Activated T-helper 2 cell treated with anti-CD3 and anti-CD28 coated beads, Interferon-gamma antibody, Interleukin-2, Interleukin-4, amounts not matched to agents 10 μg/mL and 5 μg/mL and 100 μg/mL, durations not matched to agents 14 hours and 24 hours and 36 hours (primary cell): ENCODE measurements at places on chromosomes 3 and 15.

DNA sequence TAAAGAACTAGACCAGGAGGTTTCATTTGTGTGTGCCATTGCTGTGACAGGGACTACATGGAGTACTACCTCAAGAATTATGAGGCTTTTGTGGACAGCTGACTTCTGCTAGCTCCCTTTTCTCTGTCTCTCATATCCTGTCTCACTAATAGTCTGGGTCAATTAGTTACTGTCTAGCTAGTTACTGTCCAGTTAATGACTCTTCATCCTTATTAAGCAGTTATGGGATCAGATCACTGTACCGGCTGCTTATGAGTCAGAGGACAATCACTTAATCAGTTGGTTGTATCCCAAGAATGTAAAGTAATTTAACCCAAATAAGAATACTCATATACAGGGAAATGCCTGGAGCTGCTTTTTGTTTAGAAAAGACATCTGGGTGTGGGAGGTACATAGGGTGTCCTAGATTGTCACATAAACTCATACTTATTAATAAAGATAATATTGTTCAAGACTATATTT lies 158.0 kb downstream of the CDIN1 start:
- DNase-seq, result no peak

DNA sequence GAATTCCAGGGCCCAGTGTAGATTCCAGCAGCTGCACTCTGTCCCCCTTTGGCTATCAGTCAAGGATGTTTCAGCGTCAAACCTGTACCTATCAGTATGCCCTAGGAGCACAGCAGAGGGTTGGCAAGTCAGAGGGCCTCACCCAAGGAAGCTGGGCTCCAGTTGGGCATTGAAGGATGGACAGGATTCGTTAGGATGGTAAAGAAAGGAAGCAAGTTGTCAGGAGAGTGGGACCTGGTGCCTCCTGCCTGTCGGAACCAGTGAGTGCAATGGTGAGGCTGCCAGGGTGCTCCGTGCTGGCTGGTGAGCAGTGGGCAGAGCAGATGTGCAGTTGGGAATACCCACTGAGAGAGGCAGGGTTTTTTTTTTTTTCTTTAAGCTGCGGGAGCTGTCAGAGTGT lies 157.2 kb downstream of the CHDH start:
- DNase-seq, result no peak

DNA sequence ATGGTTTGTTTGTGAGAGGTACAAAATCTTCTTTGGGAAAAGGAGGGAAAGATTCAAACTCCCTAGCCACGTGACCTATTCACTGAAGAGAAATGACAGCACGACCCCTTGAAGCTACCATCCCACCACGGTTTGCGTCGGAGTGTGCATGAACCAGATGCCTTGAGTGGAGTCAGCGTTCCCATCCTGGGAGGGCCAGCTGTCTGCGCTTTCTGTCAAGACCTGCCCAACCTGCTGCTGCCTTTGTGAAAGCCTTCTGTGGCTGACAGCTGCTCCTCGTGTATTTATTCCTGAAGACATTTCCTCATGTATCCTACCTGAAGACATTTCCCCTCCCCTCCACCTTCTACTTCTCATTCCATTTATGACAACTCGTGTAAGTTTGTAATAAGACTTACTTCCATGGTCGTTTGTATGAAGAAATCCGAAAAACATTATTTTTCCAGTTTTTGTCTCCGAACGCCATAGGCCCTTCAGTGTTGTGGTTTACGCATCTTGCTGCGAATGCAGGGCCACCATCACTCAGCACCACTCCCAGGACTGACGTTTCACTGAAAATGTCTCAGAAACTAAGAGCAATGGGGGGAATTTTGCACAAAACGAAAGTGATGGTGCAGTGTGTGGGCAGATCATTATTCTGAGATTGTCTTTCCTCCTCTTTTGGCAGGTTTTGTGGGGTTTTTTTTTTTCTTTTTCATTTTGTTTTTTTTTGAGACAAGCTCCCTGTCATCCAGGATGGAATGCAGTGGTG lies 18.9 kb downstream of the EBLN2 start:
- DNase-seq, result no peak

- DNase-seq, result no peak
Measured at GRCh38 chr15:63212050-63213004, 22.9 kb downstream of the RAB8B start.

- DNase-seq, result no peak
Measured at GRCh38 chr15:89490081-89490813, 6.1 kb downstream of the RHCG start.

- no peak for DNase-seq
Measured at GRCh38 chr3:126009181-126009580, 40.2 kb downstream of the ROPN1B start.

DNA sequence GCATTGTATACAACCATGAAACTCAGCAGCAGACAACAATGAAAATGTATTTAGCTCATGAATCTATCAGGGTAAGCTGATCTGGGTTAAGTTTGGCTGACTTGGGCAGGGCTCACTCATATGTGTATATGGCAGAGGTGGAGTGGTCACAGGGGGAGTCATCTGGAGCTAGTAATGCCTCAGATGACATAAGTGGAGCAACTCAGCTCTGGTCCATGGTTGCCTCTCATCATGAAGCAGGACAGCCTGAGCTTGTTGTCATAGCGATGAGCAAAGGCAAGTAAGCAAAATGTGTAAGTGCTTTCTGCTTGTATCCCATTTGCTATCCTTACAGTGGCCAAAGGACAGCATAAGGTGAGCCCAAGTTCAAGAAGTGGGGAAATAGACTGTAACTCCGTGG lies 64.5 kb downstream of the ALCAM start:
- DNase-seq, result no peak

GRCh38 chr15:89647191-89647851 lies 7.9 kb downstream of the KIF7 start:
- DNase-seq, result peak; percentile 51

- DNase-seq, result peak; percentile 28
Measured at GRCh38 chr15:98177966-98178592, 217.6 kb downstream of the ARRDC4 start.

- no peak for DNase-seq
Measured at GRCh38 chr15:39078026-39078425, 502.9 kb upstream of the THBS1 start.

- peak; percentile 18 for DNase-seq
Measured at GRCh38 chr15:48285329-48286214, 45.7 kb upstream of the DUT start.

DNA sequence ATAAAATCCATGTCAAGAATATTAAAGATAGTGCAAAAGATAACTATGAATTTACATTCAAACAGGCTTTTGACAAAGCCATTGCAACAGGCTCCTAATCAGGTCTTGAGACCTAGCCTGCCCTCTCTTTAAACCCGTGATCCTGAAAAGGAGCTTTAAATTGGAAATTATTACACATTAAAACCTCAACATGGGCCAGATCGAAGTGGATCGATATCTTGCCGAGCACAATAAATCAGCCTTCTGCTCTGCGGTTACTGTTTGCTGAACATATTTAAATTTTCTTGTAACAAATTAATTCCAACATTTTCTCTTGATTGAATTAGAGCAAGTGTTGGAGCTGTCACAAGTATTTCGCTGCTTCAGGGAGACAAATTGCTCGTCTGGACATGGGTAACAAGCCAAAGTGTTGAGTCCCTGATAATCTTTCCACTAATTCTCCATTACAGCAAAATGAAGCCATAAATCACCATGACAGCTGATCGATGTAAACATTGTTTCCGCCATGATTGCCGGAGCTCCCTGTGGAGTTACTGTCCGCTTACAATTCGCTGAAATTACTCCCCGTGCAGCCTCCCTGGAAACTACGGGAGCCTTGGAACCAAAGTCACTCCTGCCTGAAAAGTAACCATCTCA lies 47.6 kb downstream of the SHOX2 start:
- no peak for DNase-seq

DNA sequence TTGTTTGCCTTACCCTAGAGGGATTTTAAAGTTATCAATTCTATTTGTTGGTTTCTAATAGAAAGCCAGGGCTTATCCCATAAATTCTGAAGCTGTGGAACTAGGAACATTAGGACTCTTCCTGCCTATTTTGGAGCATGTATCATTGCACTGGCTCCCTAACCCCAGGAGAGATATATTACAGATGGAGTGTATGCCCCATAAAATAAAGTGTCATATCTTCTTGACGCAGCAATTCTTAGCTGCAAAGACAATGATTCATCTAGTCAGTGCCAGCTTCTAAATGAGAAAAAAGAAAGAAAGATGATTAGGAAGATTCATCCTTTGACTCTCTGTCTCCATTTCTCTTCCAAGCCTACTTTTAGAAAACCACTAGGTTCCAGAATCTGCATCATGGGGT lies 74.8 kb upstream of the MAGI1 start:
- no peak for DNase-seq

GRCh38 chr3:66554178-66554577 lies 53.4 kb upstream of the LRIG1 start:
- DNase-seq, result no peak

DNA sequence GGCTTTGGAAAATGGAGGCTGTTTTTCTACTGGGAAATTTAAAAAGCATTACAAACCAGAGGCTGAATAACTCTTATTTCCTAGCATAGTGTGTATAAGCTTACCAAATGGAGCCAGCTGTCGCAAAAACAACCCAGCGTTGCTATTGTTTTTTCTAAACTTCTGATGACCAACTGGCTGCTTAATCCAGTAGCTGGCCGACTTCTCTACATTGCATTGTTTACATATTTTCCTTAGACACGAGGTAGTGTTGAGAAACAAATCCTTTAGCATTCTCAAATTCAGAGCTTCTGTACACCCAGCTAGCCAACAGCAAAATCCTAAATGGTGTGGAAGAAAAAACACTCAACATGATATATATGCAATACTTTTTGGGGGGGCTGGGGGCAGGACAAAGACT lies 161.0 kb upstream of the ADAMTS9 start:
- DNase-seq, result no peak

GRCh38 chr3:118863731-118864322 lies 170.8 kb downstream of the IGSF11 start:
- no peak for DNase-seq

DNA sequence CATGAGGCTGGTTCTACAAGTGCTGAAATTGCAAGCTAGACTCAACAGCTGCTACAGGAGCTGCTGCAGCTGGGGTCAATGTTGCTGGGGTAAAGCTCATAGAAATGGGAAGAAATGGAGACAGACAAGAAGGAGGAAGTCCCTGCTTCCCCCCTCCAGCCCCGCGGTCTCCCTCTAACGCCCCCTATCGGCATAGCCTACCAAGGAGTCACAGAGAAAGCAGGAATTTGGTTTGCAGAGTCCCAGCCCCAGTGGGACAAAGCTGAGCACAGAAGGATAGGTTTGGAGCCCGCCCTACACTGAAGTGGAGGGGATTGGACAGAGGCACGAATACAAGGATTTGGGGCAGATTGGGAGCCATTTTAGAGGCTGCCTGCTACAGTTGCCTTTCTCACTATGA lies 176.9 kb upstream of the ANKRD28 start:
- DNase-seq, result no peak

GRCh38 chr3:157423337-157423736 lies 13.3 kb upstream of the PTX3 start:
- no peak for DNase-seq

GRCh38 chr3:9161298-9161697 lies 88.1 kb downstream of the SRGAP3 start:
- no peak for DNase-seq

GRCh38 chr15:76575274-76575673 lies 238.7 kb downstream of the ISL2 start:
- DNase-seq, result no peak

GRCh38 chr3:141348837-141349236 lies 19.5 kb upstream of the ZBTB38 start:
- no peak for DNase-seq

- no peak for DNase-seq
Measured at GRCh38 chr15:59278120-59278519, 71.5 kb downstream of the LDHAL6B start.

DNA sequence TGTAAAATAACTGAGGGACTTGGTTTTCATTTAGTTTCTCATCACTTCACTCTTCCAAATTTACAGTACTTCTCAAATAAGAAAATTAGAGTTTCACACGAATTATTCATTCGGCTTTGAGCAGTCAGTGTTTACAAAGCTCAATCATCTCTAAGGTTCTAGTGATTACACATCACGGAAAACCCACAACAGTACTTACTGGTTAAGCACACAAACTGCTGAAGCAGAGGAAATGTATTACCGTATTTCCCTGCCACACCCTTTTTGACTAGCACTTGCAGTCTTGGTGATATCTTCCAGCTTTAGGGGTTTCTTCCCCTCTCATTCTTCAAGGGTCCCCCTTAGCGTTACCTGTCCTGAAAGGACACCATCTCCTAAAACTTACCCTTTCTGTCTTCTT lies 164.8 kb upstream of the CDIN1 start:
- no peak for DNase-seq

DNA sequence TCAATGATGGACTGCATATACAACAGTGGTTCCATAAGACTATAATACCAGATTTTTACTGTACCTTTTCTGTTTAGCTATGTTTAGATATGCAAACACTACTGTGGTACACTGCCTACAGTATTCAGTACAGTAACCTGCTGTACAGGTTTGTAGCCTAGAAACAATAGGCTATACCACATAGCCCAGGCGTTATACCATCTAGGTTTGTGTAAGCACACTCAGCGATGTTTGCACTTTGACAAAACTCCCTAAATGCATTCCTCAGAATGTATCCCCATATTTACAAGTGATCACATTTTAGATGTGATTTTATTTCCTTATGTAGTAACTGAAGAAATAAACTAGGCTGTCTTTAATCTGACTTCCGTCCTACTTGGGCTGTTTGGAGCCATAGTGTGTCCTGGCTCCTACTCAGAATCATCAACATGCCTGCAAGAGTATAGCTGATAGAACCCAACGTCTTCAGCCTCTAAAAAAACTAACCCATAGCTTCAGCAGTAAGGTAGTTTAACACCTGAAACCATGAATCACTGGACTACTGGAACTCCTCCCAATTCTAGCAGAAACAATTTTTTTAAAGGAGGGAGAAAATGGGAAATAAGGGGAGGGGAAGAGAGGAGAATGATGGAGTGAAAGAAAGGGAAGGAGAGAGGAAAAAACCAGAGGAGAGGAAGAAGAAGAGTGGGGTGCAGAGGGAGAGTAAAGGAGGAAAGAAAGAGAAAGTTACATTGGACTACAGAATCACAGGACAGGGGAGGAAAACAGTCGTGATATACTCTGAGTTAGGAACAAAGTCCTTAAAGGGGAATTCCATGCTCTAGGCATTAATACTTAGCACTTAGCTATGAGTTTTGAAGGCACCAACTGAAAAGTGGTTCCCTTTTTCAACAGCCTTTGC lies 67.7 kb upstream of the PLXND1 start:
- DNase-seq, result no peak

GRCh38 chr3:70486414-70487017 lies 174.1 kb upstream of the MDFIC2 start:
- DNase-seq, result no peak

GRCh38 chr15:38071211-38071972 lies 137.0 kb downstream of the TMCO5A start:
- no peak for DNase-seq
